ENCODE measurements at places on chromosomes 5 and 9.

DNA sequence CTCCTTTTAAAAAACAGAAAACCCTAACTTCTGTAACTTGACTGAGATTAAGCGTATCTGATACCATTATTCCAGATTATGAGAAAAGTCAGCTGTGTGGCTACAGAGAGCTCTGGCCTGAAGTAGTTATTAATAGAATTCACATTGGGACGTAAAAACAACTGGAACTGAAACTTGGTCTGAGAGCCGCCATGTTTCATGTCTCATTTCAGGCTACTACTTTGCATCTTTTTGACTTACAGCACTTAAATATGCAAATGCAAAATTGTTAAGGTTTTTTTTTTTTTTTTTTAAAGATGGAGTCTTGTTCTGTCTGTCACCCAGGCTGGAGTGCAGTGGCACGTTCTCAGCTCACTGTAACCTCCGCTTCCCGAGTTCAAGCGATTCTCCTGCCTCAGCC lies 25.2 kb downstream of the MAP3K1 start:
- DNase-seq = no peak

GRCh38 chr5:44532981-44533380 lies 143.8 kb upstream of the FGF10 start:
- DNase-seq = no peak

DNA sequence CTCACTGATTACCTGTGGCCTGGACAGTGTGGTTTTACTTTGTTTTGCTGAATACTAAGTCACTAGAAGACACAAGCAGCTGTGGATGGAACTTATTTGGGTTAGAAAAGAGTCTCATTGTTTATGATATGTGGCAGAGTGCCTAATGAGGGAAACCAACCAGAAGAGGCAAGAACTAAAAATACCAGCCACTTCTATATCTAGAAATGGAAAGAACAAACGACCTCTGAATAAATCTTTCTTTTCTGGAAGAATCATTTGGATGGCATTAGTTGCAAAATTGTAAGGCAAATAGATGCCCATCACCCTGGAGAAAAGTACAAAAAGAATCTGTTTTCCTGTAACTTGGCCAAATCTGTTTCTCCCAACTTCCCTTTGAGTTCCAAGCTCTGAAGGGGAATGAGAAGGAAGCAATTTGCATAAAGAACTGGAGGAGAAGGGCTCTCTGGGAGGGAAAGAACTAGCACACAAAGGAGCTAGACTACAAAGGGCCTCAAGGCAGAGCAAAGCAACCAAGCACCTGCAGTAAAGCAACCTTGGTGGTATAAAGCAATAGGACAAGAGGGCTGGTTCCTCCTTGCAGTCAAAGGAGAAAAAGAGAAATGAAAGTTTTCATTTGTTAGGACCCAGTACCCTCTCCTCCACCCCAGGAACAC lies 455.4 kb downstream of the CAAP1 start:
- DNase-seq = no peak

DNA sequence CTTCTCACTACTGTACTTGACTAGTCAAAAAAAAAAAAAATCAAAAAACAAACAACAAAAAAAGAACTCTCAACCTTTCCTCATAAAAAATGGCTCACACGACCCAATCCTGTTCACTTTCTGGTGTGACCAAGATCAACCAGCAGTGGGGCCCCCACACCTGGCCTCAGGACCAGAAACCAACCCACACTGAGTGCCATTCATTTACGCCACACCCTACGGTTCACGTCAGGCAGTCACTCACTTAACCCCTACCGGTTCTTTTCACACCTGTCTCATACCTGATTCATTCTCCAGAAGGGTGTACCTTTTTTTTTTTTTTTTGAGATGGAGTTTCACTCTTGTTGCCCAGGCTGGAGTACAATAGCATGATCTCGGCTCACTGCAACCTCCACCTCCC lies 5.7 kb downstream of the SUSD1 start:
- no peak for DNase-seq

DNA sequence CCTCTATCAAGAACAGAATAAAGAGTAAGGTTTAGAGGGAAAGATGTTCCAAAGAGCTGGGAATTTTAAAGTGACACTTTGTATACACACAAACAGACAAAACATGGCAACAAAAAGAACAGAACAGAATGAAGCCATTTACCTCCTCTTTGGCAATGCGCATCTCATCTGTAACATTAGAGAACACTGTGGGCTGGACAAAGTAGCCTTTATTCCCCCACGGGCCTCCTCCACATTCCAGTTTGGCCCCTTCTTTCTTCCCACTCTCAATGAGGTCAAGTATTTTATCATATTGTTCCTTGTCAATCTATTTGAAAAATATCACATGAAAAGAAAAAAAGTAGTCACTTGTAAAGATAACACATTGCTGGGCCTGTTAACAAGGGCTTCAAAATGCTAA lies 41.0 kb downstream of the ALDH1A1 start:
- DNase-seq = no peak

DNA sequence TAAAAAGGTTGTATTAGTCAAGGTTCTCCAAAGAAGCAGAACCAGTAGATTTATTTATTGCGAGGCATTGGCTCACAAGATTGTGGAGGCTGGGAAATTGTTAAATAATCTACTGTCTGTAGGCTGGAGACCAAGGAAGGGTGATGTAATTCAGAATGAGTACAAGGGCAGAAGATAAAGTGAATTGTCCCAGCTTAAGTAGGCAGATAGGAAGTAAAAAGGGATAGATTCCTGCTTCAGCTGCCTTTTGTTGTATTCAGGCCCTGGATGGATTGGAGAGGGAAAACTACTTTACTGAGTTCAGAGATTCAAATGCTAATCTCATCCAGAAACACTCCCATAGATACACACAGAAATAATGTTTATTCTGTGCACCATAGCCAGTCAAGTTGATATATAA lies 301.1 kb downstream of the CYLC2 start:
- DNase-seq = no peak

GRCh38 chr5:156800929-156801328 lies 49.2 kb upstream of the PPP1R2B start:
- no peak for DNase-seq

DNA sequence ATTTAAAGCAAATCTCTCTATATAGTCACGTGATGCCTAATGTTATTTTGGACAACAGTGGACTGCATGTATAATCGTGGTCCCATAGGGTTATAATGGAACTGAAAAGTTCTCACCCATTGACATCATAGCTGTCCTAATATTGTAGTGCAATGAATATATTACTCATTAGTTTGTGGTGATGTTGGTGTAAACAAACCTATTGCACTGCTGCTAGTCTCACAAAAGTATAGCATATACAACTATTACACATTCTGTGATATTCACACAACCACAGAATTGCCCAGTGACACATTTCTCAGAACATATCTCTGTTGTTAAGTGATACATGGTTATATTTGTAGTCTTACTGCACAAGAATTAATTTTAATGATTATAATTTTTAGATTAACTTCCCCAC lies 37.7 kb downstream of the IPO11 start:
- no peak for DNase-seq

- no peak for DNase-seq
Measured at GRCh38 chr5:90264689-90265544, 144.6 kb downstream of the CETN3 start.

DNA sequence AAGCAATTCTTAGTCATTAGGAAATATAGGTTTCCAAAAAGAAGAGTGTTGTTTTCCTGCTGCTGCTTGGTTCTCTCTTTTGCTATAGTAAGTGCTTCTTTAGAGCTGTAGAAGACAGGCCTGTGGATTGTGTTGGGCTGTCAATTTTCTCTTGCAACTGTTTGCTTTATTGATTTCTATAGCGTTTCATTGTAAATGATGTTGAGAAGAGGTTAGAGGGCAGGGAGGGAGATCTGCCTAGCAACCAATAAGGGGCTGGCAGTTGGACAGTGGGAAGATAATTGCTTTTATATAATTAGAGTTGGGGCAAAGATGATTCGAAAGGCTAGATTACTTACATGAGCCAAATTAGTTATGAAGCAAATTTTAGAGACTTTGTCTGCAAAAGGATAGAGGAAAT lies 11.1 kb downstream of the UNC13B start:
- DNase-seq = no peak

DNA sequence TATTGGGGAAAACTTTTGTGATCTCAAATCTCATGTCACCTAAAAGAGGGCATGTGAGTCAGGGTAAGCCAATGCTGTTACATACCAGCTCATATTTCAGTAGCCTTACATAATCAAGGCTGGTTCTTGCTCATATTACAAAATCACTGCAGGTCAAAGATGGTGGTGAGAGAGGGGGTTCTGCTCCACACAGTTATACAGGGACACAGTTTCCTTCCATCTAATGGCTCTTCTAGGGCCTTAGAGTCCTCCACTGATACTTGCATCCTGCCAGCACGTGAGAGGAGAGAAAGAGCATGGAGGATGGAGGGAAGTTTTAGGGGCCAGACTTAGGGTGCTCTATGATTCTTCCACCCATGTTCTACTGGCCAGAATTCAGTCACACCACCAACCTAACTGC lies 130.0 kb downstream of the LIFR start:
- peak; percentile 5 for DNase-seq

DNA sequence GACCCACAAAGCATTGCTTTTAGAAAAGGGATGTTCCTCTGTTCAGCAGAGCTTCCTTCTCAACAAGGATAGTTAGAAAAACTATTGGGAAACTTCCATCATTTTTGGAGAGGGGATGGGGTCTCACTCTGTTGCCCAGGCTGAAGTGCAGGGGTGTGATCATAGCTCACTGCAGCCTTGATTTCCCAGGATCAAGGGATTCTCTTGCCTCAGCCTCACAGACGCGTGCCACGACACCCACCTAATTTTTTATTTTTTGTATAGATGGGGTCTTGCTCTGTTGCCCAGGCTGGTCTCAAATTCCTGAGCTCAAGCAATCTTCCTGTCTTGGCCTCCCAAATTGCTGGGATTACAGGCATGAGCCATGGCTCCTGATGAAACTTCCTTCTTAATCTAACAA lies 34.8 kb downstream of the PHAX start:
- no peak for DNase-seq

GRCh38 chr9:74025402-74025925 lies 471.7 kb upstream of the RORB start:
- DNase-seq = no peak

- DNase-seq = no peak
Measured at GRCh38 chr5:113548396-113548795, 34.9 kb downstream of the YTHDC2 start.

GRCh38 chr5:51433052-51433710 lies 49.9 kb downstream of the ISL1 start:
- DNase-seq = no peak

GRCh38 chr5:170338933-170339779 lies 41.6 kb upstream of the LCP2 start:
- no peak for DNase-seq

- no peak for DNase-seq
Measured at GRCh38 chr9:121567500-121568342, 68.1 kb upstream of the GGTA1 start.

DNA sequence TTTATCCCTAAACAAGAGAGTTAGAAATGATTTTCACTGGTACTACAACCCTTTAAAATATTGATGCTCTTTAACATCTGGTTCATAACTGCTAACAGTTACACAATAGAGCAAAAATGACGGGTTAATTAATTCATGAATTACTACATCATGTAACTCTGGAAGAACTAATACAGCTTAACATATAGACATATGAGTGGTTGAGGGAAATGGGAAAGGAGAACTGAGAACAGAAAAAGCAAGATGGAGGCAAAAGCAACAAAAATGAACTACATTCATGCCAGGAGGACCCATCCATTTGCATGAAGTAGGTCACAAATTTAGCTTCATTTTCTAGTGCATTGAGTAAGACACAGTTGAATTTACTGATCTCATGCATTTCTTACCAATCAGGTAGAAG lies 61.8 kb downstream of the C9 start:
- no peak for DNase-seq

DNA sequence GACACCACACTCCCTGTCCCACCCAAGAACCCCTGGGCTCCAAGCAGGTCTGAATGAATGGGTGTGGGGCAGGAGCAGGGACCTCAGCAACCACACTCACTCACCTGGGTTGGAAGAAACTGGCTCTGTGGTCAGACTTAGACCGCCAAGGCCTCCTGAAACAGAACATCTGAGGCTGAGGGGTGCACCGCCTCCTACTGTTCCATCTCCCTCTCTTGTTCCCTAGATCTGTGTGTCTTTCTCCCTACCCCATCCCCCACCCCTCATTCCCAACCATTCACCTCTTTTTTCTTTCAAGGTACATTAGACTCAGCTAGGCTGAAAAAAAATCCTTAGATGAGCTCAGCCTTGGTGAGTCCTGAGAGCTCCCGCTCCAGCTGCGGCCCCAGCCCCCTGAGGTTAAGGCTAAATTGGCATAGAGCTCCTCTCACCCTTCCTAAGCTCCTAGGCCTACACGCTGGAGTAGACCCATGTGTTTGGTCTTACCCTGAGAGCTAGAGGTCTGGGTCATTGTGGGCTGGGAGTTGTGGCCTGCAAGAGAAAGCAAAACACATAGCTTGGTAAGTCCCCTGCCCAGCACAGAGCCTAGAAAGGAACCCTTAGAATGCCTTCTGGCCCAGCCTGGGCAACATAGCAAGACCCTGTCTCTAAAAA lies 4.8 kb downstream of the ECSCR start:
- DNase-seq = no peak

- no peak for DNase-seq
Measured at GRCh38 chr9:38437193-38437823, 13.1 kb upstream of the IGFBPL1 start.

GRCh38 chr9:91221332-91221731 lies 140.4 kb downstream of the AUH start:
- no peak for DNase-seq

- no peak for DNase-seq
Measured at GRCh38 chr5:87303324-87303723, 35.6 kb downstream of the RASA1 start.

DNA sequence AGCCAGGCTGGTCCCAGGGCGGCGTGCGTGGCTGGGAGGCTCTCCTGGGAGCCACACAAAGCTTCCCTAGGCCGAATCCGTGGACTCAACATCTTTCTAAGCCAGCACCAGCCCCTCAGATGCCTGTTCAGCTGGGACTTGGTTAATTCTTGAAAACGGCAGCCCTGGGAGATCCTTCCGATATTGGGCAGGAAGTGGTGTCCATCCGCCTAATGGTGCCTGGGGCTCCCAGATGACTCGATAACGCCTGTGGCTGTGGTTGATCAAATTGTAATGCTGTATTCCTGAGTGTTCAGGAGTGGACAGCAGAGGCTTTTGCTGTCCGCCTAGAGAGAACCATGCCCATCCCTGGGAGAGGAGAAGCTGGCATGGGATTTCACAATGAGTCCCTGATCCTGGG lies 14.1 kb downstream of the KCNT1 start:
- DNase-seq = no peak

DNA sequence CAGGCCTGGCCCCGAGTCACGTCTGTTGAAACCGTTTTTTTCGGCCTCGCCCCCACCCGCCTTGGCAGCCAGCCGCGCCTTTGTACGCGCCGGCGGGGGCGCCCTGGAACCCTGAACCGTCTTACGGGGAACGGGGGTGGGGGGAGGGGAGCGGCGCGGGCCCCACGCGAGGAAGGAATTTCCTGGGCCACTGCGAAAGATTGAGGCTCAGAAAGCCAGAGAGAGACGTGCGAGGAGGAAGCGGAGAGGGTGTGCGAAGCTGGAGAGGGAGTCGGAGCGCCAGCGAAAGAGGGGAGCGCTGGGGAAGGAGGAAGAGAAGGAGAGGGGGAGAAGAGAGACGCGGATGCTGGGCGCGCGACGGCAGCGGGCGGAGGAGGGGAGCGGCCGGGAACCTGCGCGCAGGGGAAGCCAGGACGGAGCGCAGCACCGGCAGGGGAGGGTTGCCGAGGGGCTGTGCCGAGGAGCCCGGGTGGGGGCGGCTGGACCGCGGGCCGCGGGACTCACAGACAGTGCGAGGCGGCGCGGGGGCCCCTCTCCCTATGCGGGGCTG lies 4.6 kb upstream of the PRDM12 start:
- no peak for DNase-seq

Measured in RWPE2 (cell line).